ENCODE measurements at places on chromosomes 7 and 10.

GRCh38 chr7:105496521-105496920, 25.6 kb downstream of the PUS7 start:
- H3K27me3 ChIP-seq = no peaks in the 10 kb centered on the region
- no peak overlapping the region for H3K27ac ChIP-seq
- H3K4me3 ChIP-seq = no peak overlapping the region
- no peak for DNase-seq

GRCh38 chr10:49518982-49519578, 19.8 kb downstream of the ERCC6 start:
- no peak overlapping the region for H3K4me3 ChIP-seq
- H3K36me3 ChIP-seq = peaks cover 6% of the 10 kb centered on the region
- no peak for DNase-seq
- no peaks in the 10 kb centered on the region for H3K27me3 ChIP-seq
- no peaks in the 10 kb centered on the region for H3K4me1 ChIP-seq
- H3K27ac ChIP-seq = no peak overlapping the region

DNA sequence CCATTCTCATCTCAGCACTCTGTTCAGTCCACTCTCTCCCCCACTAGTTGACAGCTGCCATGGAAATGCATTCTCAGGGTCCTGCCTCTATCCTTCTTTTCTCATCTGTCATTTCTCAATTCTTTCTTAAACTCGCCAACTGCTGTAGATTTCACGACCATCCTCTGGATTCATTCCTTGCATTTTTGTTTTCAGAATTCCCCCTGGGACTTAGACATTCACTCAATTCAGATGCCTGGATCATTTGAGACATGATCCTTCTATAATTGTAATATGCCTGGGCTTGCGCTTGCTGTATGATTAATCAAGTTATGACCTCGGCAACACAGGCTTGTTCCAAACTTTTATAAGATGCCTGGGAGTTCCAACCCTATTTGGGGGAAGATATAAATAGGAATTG, 104.5 kb downstream of the RAB11FIP2 start:
- no peaks in the 10 kb centered on the region for H3K36me3 ChIP-seq
- DNase-seq = no peak
- H3K27me3 ChIP-seq = no peaks in the 10 kb centered on the region

- no peak for DNase-seq
- no peak overlapping the region for H3K27ac ChIP-seq
- H3K4me3 ChIP-seq = no peak overlapping the region
- H3K36me3 ChIP-seq = no peaks in the 10 kb centered on the region
Observed at GRCh38 chr10:25639646-25640045, 294.4 kb upstream of the MYO3A start.

- H3K36me3 ChIP-seq = no peaks in the 10 kb centered on the region
- no peaks in the 10 kb centered on the region for H3K4me1 ChIP-seq
- no peaks in the 10 kb centered on the region for H3K27me3 ChIP-seq
Observed at GRCh38 chr7:26143298-26144048, 8.5 kb upstream of the NFE2L3 start.

DNA sequence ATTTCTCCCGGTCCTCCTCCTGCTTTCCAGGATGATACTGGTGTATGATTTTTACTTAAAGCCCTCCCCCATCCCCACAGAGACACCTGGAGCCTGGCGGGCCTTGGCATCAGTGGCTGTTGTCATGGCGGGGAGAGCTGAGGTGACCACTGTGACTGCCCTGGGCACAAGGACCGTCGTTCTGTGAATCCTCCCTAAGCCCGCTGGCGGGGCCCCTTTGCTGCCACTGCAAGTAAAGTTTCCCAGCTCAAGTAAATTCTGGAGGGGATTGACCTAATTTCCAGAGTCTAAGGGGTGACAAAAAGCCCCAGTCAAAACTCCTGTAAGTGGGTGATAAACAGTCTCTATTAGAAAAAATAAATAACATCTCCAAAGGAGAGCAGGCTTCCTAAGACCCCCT, 393.2 kb upstream of the PODXL start:
- no peak for DNase-seq
- H3K4me3 ChIP-seq = no peak overlapping the region
- no peaks in the 10 kb centered on the region for H3K4me1 ChIP-seq
- H3K27ac ChIP-seq = no peak overlapping the region
- no peaks in the 10 kb centered on the region for H3K27me3 ChIP-seq

- H3K4me3 ChIP-seq = no peak overlapping the region
- H3K27ac ChIP-seq = no peak overlapping the region
- no peaks in the 10 kb centered on the region for H3K36me3 ChIP-seq
- H3K27me3 ChIP-seq = no peaks in the 10 kb centered on the region
Observed at GRCh38 chr10:79926037-79926436, 22.9 kb downstream of the SFTPD start.

- no peak for DNase-seq
- no peak overlapping the region for H3K4me3 ChIP-seq
- no peaks in the 10 kb centered on the region for H3K4me1 ChIP-seq
- no peaks in the 10 kb centered on the region for H3K27me3 ChIP-seq
Observed at GRCh38 chr10:443459-443858, 246.0 kb downstream of the DIP2C start.

DNA sequence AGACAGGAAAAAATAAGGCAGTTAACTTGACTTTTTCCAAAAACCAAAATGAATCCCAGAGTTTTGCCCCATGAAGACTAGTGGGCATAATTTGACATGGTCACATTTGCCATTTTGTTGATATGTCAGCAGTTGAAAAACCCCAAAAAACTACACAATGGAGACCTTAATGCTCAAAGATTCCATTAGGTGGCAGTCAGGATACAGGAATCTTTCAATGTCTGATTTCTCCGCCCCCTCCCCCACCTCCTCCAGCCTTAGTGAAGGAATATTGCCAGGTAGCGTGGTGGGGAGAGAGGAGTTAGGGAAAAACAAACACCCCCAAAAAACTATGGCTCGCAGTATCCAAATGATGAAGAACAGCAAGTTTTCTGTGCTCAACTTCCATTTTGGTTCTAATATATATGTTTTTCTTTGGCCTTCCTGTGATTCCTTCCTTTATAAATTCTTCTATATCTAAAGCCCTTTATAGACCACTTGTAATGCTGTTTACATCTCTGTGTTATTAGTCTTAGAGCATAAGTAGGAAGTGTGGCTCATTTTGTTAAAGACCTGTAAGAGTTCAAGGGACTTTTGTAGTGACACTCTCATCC, 6.7 kb upstream of the SMNDC1 start:
- H3K36me3 ChIP-seq = no peaks in the 10 kb centered on the region
- H3K4me1 ChIP-seq = no peaks in the 10 kb centered on the region
- H3K27ac ChIP-seq = no peak overlapping the region
- no peaks in the 10 kb centered on the region for H3K27me3 ChIP-seq

DNA sequence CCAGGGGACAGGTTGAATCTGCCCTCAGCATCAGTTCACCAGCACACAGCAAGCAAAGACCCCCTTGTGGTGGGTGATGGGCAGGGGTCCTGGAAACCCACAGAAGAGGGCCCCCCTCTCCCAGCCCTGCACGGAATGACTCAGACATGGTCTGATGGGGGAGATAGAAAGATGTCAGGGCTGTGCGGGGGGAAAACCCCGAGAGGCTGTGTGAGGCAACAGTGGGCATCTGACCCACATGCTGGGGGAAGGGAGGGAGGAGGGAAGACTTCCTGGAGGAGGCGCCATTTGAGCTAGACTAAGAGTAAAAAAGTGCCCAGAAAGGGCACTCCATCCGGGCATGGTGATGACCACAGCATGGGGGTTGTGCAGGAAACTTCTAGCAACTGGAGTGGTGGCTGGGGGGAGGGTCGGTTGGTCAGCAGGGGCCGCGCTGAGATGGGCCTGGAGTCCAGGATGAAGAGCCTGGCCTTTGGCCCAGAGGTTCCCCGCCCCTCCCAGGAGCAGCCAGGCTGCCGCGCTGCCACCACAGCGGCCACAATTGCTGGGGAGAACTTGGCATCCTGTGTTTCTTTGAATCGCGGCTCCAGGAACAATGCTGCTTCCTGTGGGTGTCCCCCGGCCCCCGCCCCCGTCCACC, 2.5 kb downstream of the LFNG start:
- peak overlapping the region; percentile 79 for H3K27ac ChIP-seq
- peaks cover 30% of the 10 kb centered on the region for H3K4me1 ChIP-seq
- no peak for DNase-seq
- no peaks in the 10 kb centered on the region for H3K36me3 ChIP-seq
- peak overlapping the region; percentile 63 for H3K4me3 ChIP-seq
